ENCODE measurements at places on chromosomes 6 and 20. TPM values are rescaled to one million over a fixed set of nuclear protein-coding genes. Genes with fewer than 3 reads are reported as not detected.

ARMC12 gene
- total RNA-seq, result 0.50 TPM

BACH2 gene
- 1.5 TPM for total RNA-seq

COL10A1 gene
- total RNA-seq, result 40.1 TPM

DLL1 gene
- total RNA-seq, result 5.6 TPM

IRAK1BP1 gene
- 4.4 TPM for total RNA-seq

TMEM239 gene
- total RNA-seq, result under 0.01 TPM
